Muscle of back (tissue), 13 donors: ENCODE measurements at places on chromosomes 5 and 9. TPM values are rescaled to one million over a fixed set of nuclear protein-coding genes. Genes with fewer than 3 reads are reported as not detected.
A peak's percentile ranks its signal among the peaks of the same experiment; 100 is the strongest.

The GRM6 gene
- 1.0 TPM for polyA plus RNA-seq

The CXCL14 gene
- polyA plus RNA-seq: 310 TPM

The SPATA31C1 gene
- polyA plus RNA-seq: 0.05 TPM

DNA sequence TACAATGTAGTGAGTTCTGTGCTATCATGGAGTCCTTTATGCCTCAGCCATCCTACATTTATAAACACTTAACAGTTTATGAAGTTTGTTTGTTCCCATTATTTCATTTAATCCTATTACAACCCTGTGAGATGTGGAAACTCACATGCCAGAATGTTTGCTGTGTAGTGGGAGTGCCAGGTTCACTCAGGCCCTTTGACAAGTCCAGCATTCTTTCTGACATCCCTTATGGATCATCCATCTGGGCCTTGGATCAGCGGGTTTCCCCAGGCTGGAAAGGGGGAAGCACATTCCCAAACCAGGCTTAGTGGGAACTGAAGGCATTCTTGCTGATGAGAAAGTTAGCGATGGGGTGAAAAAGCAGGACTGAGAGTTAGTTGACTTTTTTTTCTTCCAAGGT is 128.1 kb upstream of the OTULINL start:
- DNase-seq: peak; percentile 62

DNA sequence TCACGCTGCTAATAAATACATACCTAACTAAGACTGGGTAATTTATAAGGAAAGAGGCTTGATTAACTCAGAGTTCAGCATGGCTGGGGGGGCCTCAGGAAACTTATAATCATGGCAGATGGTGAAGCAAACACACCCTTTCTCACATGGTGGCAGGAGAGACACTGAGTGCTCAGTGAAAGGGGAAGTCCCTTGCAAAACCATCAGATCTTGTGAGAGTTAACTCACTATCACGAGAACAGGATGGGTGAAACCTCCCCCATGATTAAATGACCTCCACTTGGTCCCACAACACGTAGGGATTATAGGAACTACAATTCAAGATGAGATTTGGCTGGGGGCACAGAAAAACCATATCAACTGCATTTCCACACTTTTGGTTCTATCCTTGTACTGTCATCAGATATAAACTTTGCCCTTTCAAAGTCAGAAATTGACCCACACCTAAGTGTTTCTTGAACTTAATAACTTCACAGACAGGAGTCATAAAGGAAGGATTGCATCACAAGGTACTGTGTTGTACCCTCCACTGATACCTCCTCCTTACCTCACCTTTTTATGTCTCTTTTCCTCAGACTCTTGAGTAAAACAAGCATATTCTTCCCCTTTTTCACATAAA is 319.1 kb upstream of the PIK3R1 start:
- no peak for DNase-seq

The MRPL41 gene
- polyA plus RNA-seq: 19.6 TPM

GRCh38 chr9:110659891-110660541 is 8.6 kb upstream of the MUSK start:
- DNase-seq: no peak

The ERCC8 gene
- polyA plus RNA-seq: 15.4 TPM

DNA sequence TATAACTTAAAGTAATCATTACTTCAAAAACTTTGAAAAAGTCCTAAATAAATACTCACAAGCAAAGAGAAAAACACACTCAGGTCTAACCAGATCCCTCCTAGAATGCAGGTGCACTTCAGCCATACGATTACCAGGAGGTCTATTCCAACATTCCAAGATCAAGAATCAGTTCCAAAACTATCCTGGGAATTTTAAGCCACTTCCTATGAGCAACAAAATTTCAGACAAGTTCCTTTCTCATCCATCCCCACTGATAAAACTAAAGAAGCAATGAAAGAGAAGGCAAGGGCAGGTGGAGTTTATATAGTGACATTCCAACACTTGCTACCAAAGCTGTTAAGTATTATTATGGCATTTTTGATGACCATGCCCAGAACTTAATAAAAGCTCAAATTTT is 29.6 kb downstream of the MLLT3 start:
- DNase-seq: no peak

DNA sequence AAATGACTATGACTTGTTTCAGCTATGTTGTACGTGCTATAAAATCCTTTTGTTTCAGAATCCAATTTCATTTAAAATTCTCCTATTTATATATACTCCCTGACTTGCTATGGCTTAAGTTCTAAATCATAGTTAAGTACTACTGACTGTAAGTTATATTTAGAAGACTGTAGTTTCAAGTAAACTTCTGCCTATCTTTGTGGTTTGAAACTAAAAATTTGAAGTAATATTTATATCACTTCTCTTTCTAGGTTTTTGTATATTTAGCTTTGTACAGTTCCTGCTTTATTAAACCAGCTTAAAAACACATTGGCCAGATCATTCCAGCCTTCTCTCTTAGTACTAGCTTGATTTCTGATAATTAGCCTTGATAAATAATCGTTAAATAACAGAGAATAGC is 196.3 kb downstream of the MLLT3 start:
- DNase-seq: no peak

The FOXD4L6 gene
- not detected for polyA plus RNA-seq

DNA sequence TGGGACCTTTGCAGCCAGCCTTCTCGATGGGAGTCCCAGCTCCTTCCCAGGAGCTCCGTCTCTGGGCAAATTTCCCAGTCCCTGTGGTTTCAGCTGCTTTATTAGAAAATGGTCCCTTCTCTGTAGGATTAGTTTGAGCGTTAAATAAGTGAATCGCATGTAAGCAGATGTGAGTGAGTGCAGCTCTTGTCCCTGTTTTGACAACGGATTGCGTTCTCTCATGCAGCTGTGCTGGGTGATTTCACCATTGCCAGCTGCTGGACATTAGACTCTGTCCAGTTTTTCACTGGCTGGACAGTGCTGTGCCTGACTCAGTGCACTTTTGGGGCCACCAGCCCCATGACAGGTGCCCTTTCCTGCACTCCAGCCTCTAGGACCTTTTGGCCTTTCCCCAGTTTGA is 11.6 kb upstream of the CEL start:
- no peak for DNase-seq

GRCh38 chr9:95131023-95131943 is 186.2 kb downstream of the FANCC start:
- DNase-seq: peak; percentile 61

The CKMT2 gene
- polyA plus RNA-seq: 93.1 TPM
